NCI-H1436 (cell line): ENCODE measurements at places on chromosomes 11 and 22.
A peak's percentile ranks its signal among the peaks of the same experiment; 100 is the strongest.

- peak; percentile 46 for DNase-seq
Measured at GRCh38 chr11:115222218-115222862, 281.9 kb downstream of the CADM1 start.

DNA sequence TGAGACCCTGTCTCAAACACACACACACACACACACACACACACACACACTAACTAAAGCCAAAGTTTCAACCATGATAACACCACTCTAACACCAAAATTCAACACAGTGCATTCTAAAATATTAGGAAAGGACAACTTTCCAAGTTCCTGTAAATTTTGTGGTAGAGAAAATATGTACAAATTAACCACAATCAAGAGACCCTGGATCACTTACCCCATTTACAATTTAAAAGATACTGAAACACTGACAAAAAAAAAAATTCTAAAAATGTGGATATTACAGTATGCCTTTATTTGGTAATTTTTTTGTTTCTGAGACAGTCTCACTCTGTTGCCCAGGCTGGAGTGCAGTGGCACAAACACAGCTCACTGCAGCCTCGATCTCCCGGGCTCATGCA is 9.7 kb downstream of the MRTFA start:
- no peak for DNase-seq

- DNase-seq: peak; percentile 24
Measured at GRCh38 chr11:17354601-17354991, 3.0 kb downstream of the NCR3LG1 start.

DNA sequence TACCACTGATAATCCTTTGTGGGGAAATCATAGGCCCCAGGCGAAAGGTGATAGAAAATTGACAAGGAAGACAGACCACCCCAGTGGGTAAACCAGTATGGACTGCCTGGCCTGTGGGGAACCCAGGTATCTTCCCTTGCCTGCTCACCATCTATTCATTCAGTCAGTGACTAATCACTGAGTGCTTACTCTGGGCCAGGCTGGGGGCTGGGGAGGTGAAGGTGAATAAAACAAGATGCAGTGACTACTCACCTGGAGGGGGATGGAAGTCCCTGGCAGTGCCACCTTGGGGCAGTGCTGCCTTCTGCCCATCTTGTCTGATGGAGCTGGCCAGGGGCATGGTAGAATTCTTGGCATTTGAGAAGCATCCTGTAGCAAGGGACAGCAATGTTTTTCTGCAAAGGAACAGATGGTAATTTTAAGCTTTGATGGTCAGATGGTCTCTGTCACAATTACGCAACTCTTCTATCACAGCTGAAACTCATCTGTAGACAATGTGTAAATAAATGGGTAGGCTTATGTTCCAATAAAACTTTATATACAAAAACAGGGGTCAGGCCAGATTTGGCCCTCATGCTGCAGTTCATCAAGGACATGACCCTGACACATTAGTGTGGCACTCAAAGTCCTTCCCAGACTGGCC is 4.6 kb downstream of the ISX start:
- DNase-seq: no peak

DNA sequence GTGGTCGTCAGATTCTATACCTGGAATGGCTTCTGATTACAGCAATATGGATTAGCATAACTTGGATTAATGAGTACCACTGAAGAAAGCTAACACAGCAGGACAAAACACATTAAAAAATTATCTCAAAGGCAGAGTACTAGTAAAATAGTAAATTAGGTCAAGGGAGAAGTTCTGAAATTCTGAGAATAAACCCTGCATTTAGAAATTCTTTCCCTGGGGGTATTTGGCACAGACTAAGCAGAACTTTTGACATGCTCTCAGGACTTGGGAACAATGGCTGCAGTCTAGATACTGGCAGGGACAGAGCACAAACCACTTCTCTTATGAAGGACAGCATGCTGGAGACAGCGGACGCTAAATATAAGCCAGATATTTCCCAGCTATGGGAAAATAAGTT is 85.6 kb upstream of the GRIA4 start:
- DNase-seq: no peak
